ENCODE measurements at places on chromosomes 12 and 14.

- DNase-seq = no peak
These were observed 33.6 kb upstream of the TMX1 start for GRCh38 chr14:51206462-51206861.

GRCh38 chr14:68787092-68787992, 5.5 kb downstream of the ZFP36L1 start:
- no peak for DNase-seq

GRCh38 chr14:68658029-68658509, 134.8 kb downstream of the ZFP36L1 start:
- no peak for DNase-seq

GRCh38 chr14:88902850-88903249, 78.4 kb downstream of the TTC8 start:
- no peak for DNase-seq

- no peak for DNase-seq
These were observed 3.9 kb downstream of the KDM2B start for GRCh38 chr12:121576851-121577391.

DNA sequence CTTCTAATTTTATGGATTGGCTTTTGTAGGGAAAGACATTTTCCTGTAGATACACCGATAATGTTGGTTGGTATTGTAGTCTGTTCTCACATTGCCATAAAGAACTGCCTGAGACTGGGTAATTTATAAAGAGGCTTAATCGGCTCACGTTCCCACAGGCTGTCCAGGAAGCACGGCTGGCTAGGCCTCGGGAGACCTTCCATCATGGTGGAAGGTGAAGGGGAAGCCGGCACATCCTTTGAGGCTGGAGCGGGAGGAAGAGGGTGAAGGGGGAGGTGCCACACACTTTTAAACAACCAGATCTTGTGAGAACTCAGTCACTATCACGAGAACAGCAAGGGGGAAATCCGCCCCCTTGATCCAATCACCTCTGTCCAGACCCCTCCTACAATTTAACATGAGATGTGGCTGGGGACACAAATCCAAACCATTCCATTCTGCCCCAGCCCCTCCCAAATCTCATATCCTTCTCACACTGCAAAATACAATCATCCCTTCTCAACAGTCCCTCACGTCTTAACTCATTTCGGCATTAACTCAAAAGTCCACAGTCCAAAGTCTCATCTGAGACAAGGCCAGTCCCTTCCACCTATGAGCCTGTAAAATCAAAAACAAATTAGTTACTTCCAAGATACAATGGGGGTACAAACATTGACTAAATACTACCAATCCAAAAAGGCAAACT, 66.7 kb upstream of the EIF5 start:
- no peak for DNase-seq

DNA sequence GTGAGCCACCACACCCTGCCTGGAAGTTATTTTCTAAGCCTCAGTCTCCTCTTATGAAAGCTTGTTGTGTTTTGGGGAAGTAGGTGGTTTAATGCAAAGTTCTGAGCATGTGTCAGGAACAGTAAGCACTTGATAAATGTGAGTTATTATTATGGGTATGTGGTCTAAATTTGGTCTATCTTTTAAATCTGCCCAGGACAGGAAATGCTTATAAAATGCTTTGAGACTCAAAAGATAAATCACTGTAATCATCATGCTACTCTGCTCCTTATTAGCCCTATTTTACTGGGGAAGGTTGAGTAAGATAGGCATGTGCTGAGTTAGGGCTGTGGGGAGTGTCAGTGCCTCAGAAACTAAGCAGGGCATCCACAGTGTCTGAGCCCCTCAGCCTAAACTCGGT, 13.1 kb upstream of the SRSF5 start:
- DNase-seq = no peak

GRCh38 chr12:52442600-52443061, 8.5 kb upstream of the KRT75 start:
- no peak for DNase-seq

GRCh38 chr12:31201382-31201781, 124.6 kb downstream of the SINHCAF start:
- no peak for DNase-seq

GRCh38 chr12:94941440-94941862, 62.0 kb downstream of the NDUFA12 start:
- peak; percentile 6 for DNase-seq

- DNase-seq = no peak
These were observed 2.1 kb upstream of the AQP6 start for GRCh38 chr12:49970658-49971057.

DNA sequence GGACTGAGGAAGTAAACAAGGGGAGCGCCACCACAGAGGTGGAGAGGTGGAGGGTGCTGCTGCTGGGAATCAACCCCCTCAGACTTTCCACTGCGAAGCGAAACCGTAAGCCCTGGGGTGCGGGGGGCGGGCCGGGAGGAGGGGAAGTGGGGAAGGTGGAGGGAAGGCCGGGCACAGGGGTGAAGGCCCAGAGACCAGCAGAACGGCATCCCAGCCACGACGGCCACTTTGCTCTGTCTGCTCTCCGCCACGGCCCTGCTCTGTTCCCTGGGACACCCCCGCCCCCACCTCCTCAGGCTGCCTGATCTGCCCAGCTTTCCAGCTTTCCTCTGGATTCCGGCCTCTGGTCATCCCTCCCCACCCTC, at the start of gene LAG3:
LAG3 (plus strand) TSS at position 190 of the 365 bp plus-strand sequence. CDS start 333 bp downstream, outside the sequence.
- no peak for DNase-seq

GRCh38 chr14:81837304-81837703, 303.7 kb upstream of the SEL1L start:
- DNase-seq = no peak

GRCh38 chr12:59499774-59500173, 96.1 kb upstream of the SLC16A7 start:
- no peak for DNase-seq

DNA sequence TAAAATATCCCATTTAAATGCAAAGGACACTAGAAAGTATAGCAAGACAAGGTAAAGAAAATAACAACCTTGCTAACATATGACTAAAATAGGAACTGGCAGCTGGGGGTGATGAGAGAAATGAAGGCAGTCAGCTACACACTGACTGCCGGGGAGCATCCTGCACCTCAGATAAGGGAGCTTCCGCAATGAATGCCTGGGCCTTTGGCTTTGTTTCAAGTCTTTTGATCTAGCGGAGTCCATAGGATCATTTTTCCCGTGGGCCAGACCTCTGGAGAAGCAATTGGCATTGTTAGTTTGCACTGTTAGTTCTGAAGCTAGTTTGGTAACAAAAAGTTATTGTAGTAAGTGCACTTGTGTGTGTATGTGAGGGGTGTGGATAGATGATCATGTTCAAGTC, 639.9 kb downstream of the DIO2 start:
- DNase-seq = no peak

DNA sequence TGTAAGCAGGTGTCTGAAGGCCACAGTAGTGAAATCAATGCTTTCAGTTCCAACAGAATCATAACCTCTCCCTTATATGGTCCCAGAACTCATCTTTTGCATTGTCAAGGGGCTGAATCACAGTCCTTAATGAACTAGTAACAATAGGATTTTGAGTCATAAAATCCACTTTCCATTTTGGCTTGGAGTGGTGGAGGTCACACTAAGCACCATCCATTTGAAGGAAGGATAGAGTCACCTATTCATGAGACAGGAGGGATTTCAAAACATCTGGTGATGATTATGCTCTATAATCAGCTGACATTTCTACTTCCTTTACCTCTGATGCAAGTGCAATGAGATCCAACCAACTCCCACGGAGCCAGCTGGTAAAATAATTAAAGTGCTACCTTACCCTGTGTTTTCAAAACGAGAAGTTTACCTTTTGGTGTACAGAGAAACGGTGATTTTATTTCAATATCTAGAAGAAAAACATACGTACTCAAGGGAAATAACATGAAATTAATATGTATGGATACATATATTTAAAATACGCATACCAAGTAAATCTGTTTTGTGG, 59.1 kb downstream of the TMEM132D start:
- DNase-seq = no peak

GRCh38 chr12:30448038-30448437, 247.6 kb downstream of the IPO8 start:
- DNase-seq = no peak
